Suprapubic skin (tissue), 4 donors: ENCODE measurements at places on chromosomes 12 and 14. TPM values are rescaled to one million over a fixed set of nuclear protein-coding genes. Genes with fewer than 3 reads are reported as not detected.

DNA sequence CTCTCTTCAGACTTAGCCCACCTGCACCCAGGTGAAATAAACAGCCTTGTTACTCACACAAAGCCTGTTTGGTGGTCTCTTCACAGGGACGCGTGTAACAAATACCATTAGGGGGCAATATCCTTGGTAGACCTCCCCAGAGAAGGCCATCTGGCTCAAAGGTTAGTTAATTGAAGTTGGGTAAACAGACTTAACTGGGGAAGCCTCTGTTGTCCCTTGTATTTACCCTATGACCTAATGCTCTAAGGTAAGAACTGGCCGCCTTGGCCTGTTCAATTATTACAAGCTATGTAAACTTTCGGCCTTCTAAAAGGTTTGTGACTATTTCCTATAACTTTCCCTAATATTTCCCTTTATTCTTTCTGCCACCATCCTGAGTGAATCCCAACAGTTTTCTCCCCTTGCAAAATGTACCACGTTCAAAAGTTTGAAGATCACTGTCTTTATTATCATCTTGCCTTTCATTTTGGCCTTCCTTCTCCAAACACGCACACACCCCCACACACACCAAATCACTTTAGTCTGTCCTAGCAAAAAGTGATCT, 15.3 kb upstream of the LYZ start:
- no peak for DNase-seq

DNA sequence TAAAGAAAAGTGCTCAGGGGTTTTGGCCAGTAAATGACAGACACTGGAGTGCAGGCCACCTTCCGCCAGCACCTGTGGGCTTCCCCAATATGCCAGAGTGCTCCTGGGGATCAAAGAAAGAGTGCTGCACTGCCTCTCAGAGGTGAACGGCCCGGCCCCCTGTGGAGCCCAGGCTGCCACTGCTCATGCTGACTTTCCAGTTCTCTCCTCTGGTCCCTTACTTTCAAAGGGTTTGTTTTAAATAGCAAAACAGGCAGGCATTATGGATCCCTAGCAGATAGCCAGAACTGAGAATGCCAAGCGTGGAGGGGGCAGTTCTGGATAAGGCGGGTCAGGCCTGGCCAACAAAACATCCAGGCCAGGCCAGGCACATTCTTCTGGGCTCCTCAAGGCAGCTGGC, 59.6 kb downstream of the MDM2 start:
- DNase-seq: no peak

GRCh38 chr12:69546693-69547438, 38.4 kb upstream of the CCT2 start:
- DNase-seq: no peak

DNA sequence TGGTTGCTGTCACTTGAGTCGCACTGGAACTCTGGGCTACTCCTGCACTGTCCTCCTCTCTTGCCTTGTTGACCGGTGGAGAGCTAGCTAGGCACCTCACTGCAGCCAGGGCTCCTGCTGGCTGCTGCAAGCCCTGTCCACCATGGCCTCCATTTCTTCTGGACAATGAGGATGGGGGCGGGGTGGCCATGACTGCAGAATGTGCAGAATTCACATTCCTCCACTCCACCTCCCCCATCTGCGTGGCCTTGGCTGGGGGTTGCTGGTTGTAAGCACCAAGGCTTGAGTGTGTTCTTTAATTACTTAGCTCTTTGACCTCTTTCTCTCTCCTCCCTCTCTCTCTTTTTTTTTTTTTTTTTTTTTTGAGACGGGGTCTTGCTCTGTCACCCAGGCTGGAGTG, 248.5 kb downstream of the PCNX1 start:
- no peak for DNase-seq

GRCh38 chr12:114888448-114888847, 204.5 kb upstream of the TBX3 start:
- no peak for DNase-seq

GRCh38 chr12:750366-751191, 1.8 kb upstream of the WNK1 start:
- no peak for DNase-seq

DNA sequence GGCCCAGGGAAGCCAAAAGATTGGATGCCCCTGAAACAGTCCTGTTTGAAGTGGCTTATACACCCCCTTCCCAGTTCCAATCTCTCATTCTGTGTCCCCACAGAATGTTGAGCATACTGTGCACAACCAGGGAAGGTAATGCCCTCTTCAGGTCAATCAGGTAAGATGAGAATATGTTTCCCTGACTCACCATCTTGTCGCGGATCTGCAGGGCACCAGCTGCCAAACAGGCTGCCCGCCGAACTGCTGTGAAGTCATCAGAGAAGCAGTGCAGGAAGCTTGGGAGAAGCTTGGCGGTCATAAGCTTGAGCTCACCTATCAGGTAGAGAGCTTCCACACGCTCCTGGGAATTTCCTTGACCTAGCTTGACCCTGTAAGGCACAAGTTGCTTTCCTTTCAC, 9.6 kb downstream of the RIOX1 start:
- DNase-seq: no peak

GRCh38 chr14:65548878-65549277, 136.3 kb downstream of the FUT8 start:
- DNase-seq: no peak

The C1R gene
- total RNA-seq: 166 TPM
